ENCODE measurements at places on chromosomes 1 and 21.

- no peak for DNase-seq
Measured at GRCh38 chr21:45906859-45907258, 74.7 kb upstream of the COL6A1 start.

- DNase-seq, result no peak
Measured at GRCh38 chr1:15016526-15016925, 137.0 kb upstream of the TMEM51 start.

GRCh38 chr21:34008618-34009017, 64.8 kb upstream of the MRPS6 start:
- DNase-seq, result peak; percentile 23

- no peak for DNase-seq
Measured at GRCh38 chr1:245717611-245718010, 562.8 kb downstream of the KIF26B start.

DNA sequence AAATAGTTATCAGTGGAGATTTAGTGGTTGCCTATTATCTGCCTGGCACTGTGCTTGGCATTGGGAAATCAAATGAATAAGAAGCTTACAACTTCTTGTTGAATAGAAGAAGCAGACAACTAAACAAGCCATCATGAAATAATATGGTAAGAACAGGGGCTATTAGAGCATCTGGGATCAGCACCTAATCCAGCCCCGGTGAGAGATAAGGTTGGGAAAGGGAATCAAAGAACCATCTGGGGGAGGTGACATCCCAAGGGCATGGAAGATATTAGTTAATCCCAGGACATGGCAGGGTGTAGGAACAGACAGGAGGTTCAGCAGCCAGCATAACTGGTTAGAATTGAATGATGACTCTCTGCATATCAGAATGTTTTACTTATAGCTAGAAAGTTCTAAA, 36.3 kb upstream of the SUCO start:
- no peak for DNase-seq

GRCh38 chr1:8525558-8526275, 207.8 kb downstream of the SLC45A1 start:
- no peak for DNase-seq

GRCh38 chr1:203126866-203127665, 460 bp upstream of the ADORA1 start:
- no peak for DNase-seq

DNA sequence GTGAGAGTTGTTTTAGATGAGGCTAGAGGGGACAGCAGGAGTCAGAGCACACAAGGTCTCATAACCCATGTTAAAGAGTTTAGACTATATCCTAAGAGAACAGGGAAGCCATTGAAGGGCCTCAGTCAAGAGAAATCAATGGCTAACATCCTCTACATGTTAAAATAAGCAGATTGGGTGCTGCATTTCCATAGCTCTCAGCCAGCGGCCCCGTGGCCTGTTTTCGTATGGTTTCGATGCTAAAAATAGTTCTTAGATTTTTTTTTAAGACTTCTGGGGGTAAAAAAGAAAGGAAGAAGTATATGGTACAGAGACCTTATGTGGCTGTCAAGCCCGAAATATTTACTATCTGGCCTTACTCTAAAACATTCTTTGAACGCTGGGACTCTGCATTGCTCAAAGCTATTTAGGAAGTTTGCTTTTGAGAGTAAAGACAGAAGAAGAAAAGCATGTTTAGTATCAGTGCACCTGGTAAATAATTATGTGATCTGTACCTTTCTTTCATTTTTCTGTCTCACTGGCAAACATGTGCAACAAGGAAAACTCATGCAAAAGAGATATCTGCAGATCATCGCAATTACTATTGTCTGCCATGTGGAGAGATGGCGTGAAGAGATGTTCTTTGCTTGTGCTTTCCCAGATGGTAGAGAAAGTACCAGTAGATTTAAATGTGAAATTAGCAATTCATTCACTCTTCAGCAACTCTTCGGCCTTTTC, 8.4 kb downstream of the PDIK1L start:
- no peak for DNase-seq

GRCh38 chr1:207156095-207156494, 52.1 kb downstream of the C4BPA start:
- DNase-seq, result no peak

DNA sequence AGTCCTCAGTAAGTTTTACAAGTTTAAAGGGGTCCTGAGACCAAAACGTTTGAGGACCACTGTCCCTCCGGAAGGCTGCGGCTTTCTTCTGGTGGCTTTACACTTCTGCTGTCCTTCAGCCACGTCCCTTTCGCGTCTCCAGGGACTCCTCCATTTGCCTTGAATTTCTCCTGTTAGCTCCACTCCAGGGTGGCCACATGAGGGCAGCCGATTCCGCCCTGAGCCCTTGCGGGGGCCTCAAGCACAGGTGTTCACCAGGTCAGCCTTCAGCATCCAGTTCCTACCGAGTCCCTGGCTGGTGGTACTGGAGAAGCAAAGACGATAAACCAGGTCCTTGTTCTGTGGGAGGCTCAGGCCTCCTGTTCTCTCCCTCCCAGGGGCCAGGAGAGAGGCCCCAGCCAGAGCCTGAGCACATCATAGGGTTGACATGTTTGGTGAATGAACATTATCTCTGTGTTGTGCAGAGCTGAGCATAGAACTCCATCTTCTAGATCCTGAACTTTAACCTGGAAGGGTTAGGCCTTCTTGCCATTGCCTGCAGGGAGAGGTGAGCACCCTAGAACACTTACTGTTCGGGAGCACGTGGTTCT, 27.4 kb upstream of the COQ8A start:
- no peak for DNase-seq

DNA sequence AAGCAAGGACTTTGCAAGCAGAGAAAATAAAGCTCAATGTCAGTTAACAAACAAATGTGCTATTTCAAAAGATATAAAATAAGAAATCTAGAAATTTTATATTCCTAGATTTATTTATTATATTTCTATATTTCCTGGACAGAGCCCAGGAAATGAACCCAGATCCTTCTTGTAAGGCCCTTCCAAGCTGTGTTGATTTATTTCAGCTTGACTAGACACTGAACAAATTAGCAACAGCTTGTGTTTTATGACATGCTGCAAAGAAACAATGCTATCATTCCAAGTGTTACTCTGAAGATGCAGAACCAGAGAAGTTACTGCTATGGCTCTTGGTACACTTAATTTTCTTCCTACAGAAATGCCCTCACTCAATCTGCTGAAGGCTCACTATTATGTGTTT, 6.2 kb downstream of the TGFBR3 start:
- DNase-seq, result no peak

DNA sequence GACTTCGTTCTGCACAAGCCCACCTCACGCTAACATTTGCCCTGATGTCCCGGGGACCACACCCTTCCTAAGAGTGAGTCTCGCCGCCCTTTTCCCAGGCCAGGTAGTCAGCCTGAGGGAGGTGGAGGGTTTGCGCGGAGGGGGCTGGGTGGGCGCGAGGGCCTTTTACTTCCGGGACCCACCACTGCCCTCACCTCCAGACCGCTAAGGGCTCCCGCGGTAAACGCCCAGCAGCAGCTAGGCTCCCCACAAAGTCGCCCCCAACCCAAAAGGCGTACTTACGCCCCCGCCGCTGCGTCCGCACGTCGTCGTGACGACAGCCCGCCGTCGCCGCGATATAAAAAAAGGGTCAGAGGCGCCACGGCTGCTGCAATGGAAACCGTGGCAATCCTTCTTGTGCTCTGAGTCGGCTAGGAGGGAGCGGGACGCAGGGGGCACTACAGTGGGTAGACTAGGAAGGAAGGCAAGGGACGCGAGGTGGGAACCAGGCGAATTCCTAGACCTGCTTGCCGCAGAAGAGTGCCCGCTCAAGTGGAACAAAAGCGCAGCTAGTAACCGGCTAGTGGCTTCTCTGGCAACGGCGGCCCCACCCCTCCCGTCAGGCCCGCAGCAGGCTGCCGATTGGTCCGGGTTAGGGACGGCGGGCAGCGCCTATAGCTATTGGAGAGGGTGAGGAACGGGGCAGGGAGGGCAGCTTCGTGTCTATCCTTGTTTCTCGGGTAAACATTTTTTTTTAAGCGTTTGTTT, at the start of gene ODF2L:
Gene ODF2L (minus strand): TSS at position 573 of the 747 bp plus-strand sequence. CDS start 9,296 bp downstream, outside the sequence.
- peak; percentile 59 for DNase-seq

- DNase-seq, result no peak
Measured at GRCh38 chr1:29875557-29876028, 639.3 kb downstream of the PTPRU start.

DNA sequence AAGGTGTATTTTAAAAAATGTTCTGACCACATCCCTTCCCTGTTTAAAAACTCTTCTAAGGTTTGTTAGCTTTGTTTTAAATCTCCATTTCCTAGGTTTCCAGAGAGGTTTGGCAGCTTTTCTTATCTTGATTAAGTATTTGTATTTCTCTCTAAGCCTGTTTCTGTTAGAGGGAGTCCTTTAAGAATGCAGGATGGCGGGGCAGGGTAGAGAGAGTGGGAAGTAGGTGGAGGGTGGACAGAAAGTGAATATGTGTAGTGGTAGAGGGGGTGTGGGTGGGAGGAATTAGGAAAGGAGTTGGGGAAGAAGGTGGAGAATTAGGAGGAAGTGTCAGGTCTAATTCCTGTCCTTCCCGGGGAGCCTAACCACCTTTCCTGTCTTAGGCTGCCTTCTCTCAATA, 21.2 kb upstream of the SERBP1 start:
- no peak for DNase-seq

GRCh38 chr1:162538815-162539431, 22.6 kb upstream of the UAP1 start:
- DNase-seq, result no peak

Measured in stimulated activated CD4-positive, alpha-beta T cell treated with anti-CD3 and anti-CD28 coated beads, Interleukin-1b, Interleukin-23, amount 100 ng/mL, for 24 hours (primary cell).